ENCODE measurements at places on chromosomes 13 and 19.

- no peak for DNase-seq
Measured at GRCh38 chr19:9498183-9498902, at the start of gene ZNF560. ZNF560 (minus strand) TSS chr19:9498616; CDS start chr19:9475313, 23,303 bp downstream.

DNA sequence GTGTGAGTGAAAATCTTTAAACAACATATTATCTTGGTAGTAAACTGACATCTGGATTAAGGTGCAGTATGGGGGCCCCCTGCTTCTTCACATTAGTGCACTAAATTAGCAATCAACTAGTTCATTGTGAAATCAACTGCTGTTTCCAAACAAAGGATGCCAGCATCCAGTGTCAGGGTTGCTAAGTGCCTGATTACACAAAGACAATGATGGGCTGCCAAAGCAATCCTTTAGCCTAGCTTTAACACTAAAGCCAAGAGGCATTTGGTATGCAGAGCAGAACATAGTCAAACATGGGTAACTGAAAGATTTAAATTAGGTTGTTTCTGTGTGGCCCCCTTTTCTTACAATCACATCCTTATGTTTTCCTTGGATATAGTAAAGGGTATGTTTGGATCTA, 543.1 kb upstream of the SLITRK5 start:
- DNase-seq: peak; percentile 74

- no peak for DNase-seq
Measured at GRCh38 chr13:42064259-42064658, 15.8 kb downstream of the DGKH start.

DNA sequence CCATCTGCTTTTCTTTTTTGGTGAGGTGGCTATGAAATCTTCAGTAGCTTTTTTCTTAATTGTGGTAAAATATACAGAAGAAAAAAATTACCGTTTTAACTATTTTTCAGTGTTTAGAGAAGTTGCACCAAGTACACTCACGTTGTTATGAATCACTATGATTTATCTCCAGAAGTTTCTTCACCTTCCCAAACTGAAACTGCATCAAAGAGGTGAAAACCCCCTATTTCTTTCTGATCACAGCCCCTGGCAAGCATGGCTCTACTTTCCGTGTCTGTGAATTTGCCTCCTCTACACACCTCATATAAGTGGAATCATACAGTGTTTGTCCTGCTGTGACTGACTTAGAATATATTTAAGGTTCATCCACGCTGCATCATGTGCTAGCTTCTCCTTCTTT, 15.6 kb upstream of the SIGLEC10 start:
- no peak for DNase-seq

GRCh38 chr19:58366585-58367430, 4.3 kb upstream of the ZNF497 start:
- DNase-seq: no peak

GRCh38 chr19:5993201-5993600, 15.3 kb upstream of the RANBP3 start:
- no peak for DNase-seq

GRCh38 chr13:36369268-36370107, 23.3 kb upstream of the SPART start:
- no peak for DNase-seq

DNA sequence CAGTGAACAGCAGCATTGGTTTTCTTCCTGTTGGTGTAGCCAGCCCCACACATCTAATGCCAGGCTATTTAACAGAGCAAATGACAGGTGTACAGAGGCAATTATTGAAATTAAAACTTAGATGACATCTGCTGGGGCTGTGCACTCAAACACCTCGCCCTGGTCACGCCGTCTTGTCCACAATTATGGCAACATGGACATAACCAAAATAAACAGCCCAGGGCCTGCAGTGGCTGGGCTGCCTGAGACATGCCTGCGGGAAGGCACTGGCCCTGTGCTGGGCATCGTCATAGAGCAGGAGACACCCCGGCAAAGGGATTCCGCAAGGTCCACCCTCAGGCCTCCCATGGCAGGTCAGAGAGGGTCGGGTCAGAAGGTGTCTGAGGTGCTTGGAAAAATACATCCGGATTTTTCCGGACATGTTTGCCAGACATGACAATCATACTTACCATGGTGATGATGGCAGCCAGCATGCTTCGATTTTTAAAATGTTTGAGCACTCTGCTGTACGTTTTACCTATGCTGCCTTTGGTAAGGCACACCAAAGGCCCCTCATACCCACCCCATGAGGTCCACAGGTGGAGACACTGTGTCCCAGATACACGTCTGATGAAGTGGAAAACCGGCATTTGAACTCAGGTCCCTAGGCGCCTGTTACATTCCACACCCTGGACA, 47.8 kb downstream of the TSHZ3 start:
- DNase-seq: no peak

DNA sequence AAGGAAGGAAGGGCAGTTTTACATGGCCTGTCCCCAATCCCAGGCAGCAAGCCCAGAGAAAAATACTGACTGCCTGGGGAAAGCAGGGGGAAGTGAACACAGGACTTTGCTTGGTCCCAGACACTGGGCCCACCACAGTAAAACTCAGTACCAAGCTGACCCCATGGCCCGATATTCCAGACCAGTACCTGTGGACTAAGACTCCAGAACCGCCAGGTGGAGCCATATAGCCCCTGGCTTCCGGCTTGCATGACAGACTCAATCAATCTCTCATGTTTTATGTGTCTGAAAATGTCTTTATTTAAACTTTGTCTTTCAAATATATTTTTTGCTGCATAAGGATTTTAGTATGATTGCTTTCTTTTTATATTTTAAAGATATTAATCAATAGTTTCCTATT, 767.9 kb upstream of the SLITRK6 start:
- no peak for DNase-seq

GRCh38 chr13:114166381-114167131, 12.5 kb upstream of the CFAP97D2 start:
- peak; percentile 88 for DNase-seq

DNA sequence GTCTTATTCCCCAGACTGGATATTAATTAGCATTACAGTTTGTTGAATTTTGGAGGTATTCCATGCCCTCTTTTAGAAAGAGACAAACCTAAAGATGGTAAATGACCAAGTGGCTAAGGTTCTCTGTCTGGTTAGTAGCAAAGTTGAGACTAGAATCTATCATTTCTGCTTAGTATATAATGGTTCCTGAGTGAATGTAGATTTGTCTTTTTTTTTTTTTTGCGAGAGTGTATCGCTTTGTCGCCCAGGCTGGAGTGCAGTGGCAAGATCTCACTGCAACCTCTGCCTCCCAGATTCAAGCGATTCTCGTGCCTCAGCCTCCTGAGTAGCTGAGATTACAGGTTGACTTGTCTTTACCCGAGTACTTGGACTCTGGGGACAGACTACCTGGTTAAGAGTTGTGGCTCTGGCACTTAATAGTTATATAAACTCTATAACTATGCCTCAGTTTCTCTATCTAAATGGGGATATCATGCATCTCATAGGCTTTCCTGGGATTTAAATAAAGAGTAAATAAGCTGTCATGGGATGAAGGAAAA, 2.7 kb downstream of the NAA16 start:
- no peak for DNase-seq

- no peak for DNase-seq
Measured at GRCh38 chr19:18059297-18059696, 27.4 kb downstream of the IL12RB1 start.

- no peak for DNase-seq
Measured at GRCh38 chr13:101529422-101529821, 76.9 kb downstream of the ITGBL1 start.

DNA sequence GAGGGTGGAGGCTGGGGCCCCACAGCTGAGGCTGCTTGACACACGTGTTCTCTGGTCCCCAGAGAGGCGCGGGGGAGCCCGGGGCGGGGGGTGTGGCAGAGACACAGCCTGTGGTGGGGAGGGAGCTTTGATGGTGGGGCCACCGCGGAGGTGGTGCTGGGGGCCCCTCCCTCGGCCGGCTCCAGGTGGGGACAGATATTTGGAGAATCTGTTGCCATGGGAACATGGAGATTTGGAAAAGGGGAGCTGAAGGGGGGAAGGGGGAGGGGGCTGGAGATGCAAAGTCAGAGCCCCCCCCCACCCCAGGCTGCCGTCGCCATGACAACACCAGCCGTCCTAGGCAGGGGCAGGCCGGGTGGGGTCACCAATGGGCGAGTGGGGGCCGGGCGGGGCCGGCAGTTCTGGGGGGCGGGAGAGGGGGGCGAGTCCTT, 1.2 kb downstream of the PRKCG start:
- DNase-seq: no peak

DNA sequence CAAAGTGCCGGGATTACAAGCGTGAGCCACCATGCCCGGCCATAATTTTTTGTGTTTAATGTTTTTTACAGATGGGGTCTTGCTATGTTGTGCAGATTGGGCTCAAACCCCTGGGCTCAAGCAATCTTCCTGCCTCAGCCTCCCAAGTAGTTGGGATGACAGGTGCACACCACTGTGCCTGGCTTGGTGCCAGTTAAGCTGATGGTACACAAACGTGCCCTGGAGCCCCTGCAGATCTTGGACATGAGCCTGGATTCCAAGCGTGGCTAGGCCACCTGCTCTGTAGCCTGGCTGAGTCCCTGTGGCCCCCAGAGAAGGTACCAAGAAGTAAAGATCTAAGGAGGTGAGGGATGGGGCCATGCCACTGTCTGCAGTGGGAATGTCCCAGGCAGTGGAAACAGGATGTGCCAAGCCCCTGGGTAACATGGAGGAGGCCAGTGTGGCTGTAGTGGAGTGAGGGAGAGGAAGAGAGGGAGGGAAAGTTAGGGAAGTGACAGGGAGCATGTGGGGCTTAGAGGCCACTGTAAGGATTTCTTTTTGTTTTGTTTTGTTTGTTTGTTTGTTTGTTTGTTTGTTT, 7.0 kb downstream of the PRODH2 start:
- no peak for DNase-seq

GRCh38 chr19:32662186-32662585, 12.8 kb downstream of the ANKRD27 start:
- no peak for DNase-seq

DNA sequence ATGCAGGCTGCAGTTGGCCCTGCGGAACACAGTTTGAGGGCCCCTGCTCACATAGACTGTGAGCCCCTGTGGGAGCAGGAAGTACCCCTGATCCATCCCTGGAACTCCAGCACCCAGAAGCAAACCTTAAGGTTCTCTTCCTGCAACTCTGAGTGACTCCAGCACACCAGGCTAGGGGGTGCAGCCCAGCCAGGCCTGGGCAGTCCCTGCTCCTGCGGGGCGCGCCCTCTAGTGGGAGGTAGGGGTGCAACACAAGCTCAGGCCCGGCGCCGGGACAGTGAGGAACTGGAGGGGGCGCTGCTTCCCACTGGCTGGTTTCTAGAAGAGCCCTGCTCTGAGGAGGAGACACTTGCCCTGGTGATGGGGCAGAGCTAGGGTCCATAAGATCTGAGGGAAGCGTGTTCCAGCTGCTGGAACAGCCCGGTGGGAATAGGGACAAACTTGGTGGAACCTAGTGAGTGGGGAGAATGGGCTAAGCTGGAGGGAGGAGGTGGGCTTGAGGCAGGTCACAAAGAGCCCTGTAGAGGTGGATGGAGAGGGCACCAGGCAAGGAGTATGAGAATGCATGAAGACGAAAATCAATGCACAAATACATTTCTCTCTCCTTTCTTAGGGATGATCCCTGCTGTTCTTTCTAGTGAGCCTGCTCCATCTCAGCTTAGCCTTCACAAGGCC, 5.0 kb downstream of the ZSCAN5A start:
- DNase-seq: no peak

- DNase-seq: no peak
Measured at GRCh38 chr13:76954538-76954937, 6.2 kb downstream of the ACOD1 start.

DNA sequence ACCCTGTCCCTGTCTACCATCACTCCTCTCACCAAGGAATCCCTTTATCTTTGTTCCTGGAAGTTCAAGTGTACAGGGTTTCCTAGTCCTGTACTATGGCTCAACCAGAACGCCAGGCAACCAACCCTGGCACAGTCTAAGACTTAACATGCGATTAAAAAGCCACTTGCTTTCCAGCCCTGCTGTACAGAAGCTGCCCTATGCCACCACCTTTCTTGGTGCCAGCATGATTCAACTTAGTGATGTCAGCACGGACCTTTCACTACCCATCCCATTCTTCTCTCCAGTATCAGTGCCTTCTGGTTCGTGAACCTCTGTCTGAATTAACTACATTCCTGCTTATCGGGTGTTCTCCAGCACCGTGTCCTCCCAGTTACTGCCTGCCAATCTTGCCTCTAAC, 151.1 kb downstream of the KLF12 start:
- DNase-seq: no peak

DNA sequence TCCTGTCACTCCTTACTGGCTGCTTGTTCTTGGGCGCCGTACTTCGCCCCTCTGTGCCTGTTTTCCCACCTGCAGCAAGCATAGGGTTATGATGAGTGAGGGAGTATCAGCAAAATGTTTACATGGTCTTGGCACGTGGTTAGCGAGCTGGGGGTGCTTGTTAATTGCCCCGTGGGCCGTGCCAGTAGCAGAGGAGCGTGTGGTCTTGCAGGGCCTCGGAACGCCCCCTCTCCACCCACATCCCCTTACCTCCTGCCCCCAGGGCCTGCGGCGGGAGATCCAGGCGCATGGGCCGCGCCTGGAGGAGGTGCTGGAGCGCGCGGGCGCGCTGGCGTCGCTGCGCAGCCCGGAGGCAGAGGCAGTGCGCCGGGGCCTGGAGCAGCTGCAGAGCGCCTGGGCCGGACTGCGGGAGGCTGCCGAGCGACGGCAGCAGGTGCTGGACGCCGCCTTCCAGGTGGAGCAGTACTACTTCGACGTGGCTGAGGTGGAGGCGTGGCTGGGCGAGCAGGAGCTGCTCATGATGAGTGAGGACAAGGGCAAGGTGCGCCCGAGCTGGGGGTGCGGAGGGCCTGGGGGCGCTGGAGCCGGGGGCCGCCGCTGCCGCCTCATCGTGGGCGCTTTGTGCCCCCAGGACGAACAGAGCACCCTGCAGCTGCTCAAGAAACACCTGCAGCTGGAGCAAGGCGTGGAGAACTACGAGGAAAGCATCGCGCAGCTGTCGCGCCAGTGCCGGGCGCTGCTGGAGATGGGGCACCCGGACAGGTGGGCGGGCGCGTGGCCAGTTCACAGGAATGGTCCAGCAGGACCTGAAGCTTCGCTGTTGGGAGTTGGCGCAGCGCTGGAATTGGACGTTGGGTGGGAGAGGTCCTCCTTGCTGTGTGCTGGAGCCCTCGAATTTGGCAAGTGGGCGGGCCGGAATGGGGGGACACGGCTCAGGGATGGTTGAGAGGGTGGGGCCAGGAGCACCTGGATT, 22.5 kb upstream of the SHKBP1 start:
- DNase-seq: no peak

- DNase-seq: peak; percentile 72
Measured at GRCh38 chr19:38433268-38433733, at the start of gene RYR1. RYR1 (plus strand) TSS chr19:38433691; CDS start chr19:38433830, 139 bp downstream.

DNA sequence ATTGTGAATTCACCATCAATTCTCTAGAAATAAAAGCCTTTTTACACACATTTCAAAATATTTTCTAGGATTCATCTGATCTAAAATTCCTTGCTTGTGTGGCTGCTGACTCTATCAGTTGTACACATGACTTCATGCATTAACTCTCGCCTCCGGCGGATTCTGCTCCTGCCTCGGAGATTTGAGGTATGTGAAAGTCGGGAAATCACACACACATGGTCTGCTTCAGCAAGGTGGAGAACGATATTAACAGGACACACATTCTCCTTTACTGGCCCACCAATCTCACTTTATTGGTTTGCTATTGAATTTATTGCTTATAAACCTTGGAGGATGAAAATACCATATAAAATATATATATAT, 855.7 kb downstream of the SLITRK5 start:
- DNase-seq: no peak

- no peak for DNase-seq
Measured at GRCh38 chr19:6677495-6677882, 7.5 kb upstream of the TNFSF14 start.

GRCh38 chr13:105908586-105908985, 626.9 kb downstream of the EFNB2 start:
- no peak for DNase-seq

- no peak for DNase-seq
Measured at GRCh38 chr13:30846866-30847265, 59.2 kb upstream of the MEDAG start.
